ENCODE measurements at places on chromosomes 5 and 9.

DNA sequence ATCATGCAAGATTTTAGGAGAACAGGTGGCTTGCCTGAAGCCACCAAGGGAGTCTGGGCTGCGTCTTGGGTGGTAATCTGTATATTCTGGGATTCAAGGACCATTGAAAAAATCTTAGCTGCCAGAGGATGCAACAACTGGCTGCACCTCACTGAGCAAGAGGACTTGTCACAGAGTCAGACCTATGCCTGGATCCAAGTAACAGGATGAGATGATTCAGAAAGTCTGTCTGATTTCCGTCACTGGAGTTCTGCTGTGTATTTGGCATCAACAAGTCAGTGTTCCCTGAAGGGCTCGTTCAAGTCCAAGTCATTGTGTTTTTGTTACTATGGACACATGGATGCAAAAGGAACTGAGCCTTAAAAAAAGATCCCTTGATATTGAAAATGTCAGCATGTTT, 37.8 kb upstream of the CARTPT start:
- DNase-seq = no peak

GRCh38 chr9:132622159-132622558, 39.8 kb downstream of the BARHL1 start:
- no peak for DNase-seq

DNA sequence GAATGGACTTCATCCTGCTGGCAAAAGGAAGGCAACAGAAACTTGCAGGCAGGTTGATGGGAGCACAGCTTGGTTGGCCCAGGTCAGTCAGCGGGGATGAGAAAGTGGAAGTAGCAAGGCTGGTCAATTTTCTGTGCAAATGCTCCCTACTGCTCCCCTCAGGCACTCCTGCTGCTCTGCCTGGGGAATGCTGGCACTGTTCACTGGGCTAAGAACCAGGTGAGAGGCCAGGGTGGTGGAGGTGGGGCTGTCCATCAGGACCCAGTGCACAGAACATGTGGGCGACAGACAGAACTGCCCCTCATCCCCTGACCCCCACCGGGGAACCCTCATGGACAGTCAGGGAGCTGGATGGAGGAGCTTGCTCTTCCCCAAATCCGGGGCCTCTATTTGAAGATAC, 593.1 kb downstream of the IRX1 start:
- no peak for DNase-seq

DNA sequence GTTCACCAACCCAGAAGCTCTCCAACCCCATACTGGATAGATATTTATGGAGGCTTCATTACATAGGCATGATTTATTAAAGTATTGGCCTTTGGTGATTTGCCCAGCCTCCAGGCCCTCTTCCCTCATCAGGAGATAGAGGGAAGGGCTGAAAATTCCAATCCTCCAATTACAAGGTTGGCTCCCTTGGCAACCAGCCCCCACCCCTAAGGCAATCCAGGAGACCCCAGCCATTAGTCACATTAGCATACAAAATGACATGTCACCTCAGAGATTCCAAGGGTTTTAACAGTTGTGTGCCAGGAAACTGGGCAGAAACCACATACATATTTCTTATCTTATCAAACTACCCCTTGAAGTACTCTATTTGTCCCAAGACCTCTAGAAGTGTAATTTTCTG, 210.0 kb downstream of the HINT1 start:
- no peak for DNase-seq

- no peak for DNase-seq
These were observed 36.4 kb upstream of the DAB2 start for GRCh38 chr5:39461007-39461682.

- DNase-seq = no peak
These were observed 20.1 kb downstream of the PCDHGC5 start for GRCh38 chr5:141508798-141509611.

DNA sequence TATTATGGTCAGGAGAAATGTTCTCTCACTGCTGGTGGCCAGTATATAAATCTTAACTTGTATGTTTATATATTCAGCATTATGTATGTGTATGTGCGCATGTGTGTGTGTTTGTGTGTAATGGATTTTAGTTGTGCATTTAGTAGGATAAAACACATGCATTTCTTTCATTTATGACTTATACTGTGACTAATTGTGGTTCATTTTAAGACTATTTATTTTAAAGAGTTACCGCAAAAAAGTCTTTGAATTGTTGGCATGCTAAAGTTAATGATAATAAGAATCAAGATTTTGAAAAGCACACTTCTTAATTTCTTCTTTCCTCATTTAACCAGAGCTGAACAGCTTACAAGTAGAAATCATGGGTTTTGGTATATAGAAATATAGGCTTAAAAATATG, 60.9 kb downstream of the RAI14 start:
- DNase-seq = no peak

GRCh38 chr5:27466959-27467358, 428.6 kb upstream of the CDH9 start:
- no peak for DNase-seq

GRCh38 chr5:55481293-55481855, 53.4 kb downstream of the PLPP1 start:
- no peak for DNase-seq

- no peak for DNase-seq
These were observed 87.9 kb downstream of the SLC1A3 start for GRCh38 chr5:36694351-36694750.

DNA sequence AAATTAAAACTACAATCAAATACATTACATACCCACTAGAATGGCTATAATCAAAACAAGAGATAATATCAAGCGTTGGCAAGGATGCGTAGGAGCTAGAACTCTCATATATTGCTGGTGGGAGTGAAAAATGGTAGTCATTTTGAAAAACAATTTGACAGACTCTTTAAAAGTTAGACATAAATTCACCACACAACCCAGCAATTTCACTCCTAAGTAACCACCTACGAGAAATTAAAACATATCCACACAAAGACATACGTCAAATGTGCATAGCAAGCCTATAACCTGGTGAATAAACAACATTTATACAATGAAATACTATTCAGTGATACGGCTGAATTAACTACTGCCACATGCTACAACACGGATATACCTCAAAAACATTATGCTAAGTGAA, 44.7 kb downstream of the GKAP1 start:
- DNase-seq = no peak

- DNase-seq = no peak
These were observed 79.1 kb upstream of the FSTL4 start for GRCh38 chr5:133691448-133691847.

- peak; percentile 38 for DNase-seq
These were observed 2.9 kb downstream of the JAK2 start for GRCh38 chr9:4987961-4988421.

GRCh38 chr5:79263-79662, 12.7 kb upstream of the PLEKHG4B start:
- DNase-seq = no peak

DNA sequence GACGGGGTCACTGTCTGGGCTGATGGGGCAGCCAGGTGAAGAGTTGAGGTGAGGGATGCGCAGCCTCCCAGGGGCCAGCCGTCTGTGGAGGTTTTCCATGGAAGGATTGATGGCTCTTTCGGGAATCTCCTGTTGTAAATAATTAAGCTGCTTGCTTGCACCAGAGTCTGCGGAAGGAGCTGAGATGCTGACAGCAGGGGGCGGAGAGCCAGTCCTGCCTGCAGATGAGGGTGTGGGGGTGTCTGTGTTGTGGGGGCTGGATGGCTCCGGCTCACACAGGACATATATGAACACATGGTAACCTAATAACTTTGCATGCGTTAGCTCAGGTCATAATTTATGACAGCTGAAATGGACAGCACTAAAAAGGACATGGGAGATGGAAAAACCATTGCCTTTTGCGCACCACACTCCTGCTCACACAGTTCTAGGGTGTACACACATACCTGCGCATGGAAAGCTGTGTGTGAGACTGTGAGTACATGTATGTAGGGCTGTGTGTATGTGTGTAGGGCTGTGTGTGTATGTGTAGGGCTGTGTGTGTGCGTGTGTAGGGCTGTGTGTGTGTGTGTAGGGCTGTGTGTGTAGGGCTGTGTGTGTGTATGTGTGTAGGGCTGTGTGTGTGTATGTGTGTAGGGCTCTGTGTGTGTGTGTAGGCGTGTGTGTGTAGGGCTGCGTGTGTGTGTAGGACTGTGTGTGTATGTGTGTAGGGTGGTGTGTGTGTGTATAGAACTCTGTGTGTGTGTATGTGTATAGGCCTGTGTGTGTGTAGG, 36.8 kb upstream of the SEMA4D start:
- DNase-seq = no peak

- no peak for DNase-seq
These were observed 451.7 kb downstream of the AGTPBP1 start for GRCh38 chr9:85290019-85290418.

All from activated CD4-positive, CD25-positive, alpha-beta regulatory T cell treated with anti-CD3 and anti-CD28 coated beads, Interleukin-2, amount 50 U/mL, for 16 hours (primary cell).